Stimulated activated CD4-positive, alpha-beta T cell treated with anti-CD3 and anti-CD28 coated beads, Interleukin-4, amount 100 ng/mL, for 48 hours (primary cell): ENCODE measurements at places on chromosomes 16 and 17.

DNA sequence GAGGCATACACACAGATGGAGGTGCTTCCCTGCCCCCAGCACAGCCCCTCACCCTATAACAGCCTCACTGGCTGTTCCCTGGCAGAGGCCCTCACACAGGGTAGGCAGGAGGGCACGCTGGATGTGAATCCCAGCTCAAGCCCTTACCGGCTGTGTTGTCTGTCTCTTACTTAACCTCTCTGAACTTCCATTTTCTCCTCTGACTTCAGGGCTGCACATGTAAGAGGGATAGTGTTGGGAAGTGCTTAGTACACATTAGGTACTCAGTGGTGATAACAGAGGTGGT lies 24.6 kb upstream of the EIF1 start:
- DNase-seq, result no peak

DNA sequence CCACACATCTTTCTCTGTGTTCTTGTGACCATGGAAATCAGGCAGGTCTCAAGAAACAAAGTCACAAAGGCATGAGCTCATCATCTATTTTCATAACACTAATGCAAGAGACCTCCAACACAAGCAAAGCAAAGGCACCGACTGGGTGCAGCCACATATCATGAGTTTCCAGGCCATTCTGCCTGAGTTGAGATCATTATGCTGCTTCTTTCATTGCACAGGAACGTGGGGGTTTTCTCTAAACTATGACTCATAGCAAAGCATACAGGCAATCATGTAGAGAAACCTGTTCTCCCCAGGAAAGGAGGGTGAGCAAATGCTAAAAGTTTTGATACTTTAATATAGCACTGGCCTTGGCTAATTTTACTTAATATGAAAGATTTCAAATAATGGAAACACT lies 60.7 kb downstream of the GRIN2A start:
- DNase-seq, result no peak

- DNase-seq, result no peak
Observed at GRCh38 chr17:58614859-58615459, 76.9 kb downstream of the TEX14 start.

DNA sequence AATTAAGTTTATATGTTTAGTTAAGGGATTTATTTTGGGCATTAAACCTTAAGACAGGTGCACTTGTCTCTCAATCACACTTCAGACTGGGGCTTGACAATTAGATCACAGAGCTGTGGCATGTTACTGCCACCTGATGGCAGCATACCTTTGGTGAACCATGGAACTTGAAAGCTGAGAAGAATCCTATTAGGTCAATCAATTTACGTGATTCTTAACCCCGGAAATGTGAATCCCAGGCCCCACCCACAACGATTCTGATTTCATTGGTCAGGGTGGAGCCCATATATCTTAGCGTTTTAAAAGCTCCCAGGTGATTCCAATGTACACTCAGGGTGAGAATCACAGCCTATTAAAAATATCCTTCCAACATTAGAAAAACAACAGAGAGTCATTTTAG lies 91.0 kb downstream of the GSG1L start:
- no peak for DNase-seq

DNA sequence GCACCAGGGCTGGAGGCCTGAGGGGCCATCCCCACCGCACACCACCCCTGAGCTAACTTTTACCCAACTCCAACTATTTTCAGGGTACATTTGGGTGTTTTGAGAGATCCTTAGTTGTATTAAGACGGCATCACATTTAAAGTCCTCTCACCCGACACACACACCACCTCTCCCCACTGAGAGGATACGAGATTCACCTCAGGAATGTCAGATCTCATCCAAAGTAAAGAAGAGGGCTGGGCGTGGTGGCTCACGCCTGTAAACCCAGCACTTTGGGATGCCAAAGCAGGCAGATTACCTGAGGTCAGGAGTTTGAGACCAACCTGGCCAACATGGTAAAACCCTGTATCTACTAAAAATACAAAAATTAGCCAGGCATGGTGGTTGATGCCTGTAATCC lies 88.4 kb downstream of the RBFOX3 start:
- DNase-seq, result no peak

GRCh38 chr16:983044-984030 lies 1.8 kb downstream of the SOX8 start:
- DNase-seq, result no peak

DNA sequence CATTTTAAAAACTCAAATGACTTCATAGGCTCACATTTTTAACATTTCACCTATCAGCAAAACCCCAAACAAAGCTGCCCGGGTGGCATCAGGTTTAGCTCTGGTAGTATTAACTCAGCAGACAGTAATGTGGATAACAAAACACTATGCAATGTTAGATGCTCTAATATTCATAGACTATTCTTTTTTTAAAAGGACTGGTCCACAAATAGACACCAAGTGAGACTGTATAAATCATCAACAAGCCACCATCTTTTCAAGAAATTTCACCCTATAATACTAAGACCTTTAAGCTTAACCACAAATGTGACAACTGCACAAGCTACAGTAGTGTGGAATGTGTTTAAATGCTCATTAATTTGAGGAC lies 20.2 kb downstream of the SNN start:
- no peak for DNase-seq

DNA sequence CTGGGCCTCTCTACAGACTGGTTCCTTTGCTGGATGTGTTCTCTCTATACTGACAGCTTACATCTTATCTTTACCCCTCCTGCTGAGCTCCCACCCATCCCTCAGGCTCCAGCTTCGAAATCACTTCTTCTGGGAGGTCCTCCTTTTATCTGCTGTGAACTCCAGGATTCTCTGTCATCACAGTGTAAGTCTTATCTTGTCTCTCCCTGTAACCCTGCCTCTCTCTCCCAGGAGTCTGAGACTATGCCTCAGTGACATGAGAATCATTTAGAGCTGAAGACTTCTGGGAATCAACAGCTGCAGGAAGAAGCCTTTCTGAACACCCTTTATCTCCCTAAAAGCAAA lies 148.1 kb upstream of the HS3ST3A1 start:
- no peak for DNase-seq

- no peak for DNase-seq
Observed at GRCh38 chr17:50188921-50189549, 12.4 kb downstream of the COL1A1 start.

DNA sequence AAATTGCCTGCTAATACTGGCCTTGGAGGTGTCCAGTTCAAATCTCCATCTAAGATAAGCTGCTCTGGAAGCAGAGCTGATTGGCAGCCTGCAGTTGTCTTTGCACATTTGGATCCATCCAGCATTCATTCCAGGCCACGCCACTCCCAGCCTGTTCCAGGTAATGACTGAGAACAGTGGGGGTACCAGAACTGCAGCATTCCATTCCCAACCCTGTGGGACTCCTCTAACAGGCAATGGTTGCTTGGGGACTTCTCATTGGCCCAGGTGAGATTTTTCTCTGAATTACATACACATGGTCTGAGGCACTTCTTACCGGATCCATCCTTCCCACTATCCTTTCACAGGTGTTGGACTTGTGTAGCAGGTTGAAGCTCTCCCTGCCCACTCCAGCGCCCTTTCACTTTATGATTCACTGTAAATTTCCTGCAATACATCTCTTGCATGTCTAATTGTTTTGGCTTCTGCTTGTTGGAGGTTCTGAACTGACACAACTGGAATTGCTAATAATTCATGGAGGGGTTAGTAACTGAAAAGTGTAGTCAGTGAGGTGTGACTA lies 206.1 kb upstream of the ZFHX3 start:
- no peak for DNase-seq

GRCh38 chr17:33291248-33292200 lies 1.6 kb downstream of the ASIC2 start:
- DNase-seq, result no peak

DNA sequence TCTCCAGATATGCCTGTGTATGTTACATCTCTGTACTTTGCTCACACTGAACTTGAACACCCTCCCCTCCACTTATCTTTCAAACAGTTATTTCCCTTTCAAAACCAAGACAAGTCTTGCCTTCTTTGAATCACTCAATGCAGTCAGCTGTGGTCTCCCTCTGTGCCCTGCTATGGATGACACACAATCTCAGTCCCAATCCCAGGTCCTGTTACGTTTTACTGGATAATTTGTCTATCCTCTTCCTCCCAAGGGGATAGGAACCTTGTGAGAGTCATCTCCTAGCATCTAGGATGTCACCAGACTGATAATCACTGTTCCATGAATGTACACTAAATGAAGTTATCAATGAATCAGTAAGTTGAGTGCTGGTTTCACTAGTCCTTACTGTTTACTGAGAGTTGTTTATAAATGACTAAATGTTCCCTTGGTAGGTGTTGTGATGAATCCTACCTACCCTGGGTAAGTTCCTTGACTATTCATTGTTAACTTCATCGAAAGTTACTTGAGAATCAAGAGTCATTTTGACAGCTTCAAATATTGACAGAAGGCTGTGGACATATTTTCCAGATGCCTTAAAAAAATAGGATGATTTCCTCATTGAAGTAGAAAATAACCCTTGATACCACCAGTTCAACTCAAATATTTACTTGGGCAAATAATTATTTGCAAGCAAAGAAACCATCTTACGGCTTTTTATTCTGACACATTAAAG lies 244.9 kb downstream of the PRKCA start:
- DNase-seq, result peak; percentile 9
